ENCODE measurements at places on chromosomes 1 and 21.

DNA sequence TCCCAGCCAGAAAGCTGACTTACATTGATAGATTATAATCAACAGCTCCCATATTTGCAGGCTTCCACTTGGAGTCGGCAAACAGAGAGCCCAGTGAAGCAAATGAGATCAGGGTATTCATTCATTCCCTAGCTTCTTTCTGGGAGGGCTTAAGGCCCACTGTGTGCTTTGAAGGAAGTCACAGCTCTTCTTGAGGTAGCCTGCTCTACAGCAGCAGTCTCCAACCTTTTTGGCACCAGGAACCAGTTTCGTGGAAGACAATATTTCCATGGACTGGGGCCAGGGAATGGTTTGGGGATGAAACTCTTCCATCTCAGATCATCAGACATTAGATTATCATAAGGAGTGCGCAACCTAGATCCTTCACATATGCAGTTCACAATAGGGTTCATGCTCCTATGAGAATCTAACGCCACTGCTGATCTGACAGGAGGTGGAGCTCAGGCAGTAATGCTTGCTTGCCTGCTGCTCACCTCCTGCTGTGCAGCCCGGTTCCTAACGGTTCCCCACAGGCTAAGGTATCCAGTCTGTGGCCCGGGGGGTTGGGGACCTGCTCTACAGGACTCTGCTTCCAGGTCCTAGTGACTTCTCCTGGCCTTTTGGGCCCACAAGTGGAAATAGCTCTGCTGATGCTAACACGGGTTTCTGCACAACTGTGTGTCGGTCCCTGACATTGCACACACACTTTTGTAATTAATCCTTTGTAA, 13.7 kb upstream of the ADAM30 start:
- no peak for DNase-seq

- DNase-seq: no peak
Measured at GRCh38 chr1:162219461-162219860, 150.0 kb downstream of the NOS1AP start.

DNA sequence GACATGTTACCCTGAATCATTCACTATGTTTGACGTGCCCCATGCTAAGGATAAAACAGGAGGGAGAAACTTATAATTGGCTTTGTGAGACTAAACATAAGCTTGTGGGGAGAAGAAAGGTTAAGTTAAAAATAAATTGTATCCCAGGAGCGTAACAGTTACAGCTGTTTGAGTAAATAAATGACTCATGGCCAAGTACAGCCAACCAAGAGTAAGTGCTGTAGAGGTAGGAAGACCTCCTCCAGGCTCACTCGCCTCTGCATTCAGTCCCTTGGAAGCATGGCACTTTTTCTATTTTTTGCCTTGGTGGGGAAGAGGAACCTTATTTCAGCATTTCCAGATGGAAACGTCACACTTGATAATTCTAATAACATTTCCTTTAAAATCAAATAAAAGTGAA, 116.5 kb downstream of the ZP4 start:
- no peak for DNase-seq

GRCh38 chr1:101237229-101237837, 514 bp downstream of the S1PR1 start:
- no peak for DNase-seq

DNA sequence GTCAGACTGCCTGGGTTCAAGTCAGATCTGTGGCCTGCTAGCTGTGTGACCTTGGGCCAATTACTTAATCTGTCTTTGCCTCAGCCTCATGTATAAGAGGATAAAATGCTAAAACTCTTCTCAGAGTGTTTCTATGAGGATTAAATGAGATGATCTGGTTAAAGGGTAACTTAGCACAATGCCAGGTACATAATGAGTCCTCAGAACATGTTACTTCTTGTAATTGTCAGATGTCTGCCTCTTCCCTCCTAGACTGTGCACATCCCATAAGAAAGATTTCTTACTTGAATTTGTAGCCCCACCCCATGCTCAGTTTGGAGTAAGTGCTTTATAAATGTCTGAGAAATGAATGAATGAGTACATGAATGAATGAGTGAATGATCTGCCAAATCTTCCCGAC, 34.6 kb upstream of the HIVEP3 start:
- no peak for DNase-seq

DNA sequence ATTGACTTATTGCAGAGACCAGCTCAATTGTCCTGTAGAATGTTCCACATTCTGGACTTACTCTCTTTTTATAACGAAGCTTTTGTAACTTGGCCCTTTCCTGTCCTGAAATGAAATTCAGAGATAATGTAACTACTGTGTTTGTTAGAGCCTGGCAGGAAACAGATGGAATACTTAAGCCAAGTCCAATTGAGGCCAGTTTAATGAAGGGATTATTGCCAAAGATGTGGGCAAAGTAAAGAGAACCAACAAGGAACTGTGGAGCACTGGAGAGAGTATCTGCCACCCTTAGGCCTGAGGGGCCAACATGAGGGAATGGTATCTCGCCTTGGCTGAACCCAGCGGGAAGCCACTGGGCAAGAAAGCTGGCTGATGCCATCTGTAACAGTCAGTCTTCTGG, 32.9 kb downstream of the MFSD2A start:
- DNase-seq: no peak

GRCh38 chr1:107941531-107941930, 23.4 kb downstream of the VAV3 start:
- DNase-seq: no peak

- no peak for DNase-seq
Measured at GRCh38 chr1:198775606-198776005, 136.8 kb downstream of the PTPRC start.

DNA sequence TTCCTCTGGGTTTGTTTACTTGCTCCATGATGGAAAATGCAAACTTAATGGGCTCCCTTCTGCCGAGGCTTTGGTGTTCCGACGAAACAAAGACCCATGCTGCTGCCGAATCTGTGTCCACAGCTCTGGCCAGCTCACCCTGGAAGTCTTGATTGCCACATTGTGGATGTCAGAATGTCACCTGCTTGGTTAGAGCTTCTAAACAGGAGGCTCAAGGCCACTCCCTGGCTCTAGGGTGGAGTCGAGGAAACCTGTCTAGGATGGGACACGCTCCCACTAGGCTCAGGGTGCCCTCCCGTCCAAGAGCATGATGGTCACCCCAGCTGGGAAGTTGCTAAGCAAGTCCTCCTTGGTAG, 279.3 kb upstream of the VAMP3 start:
- DNase-seq: no peak

DNA sequence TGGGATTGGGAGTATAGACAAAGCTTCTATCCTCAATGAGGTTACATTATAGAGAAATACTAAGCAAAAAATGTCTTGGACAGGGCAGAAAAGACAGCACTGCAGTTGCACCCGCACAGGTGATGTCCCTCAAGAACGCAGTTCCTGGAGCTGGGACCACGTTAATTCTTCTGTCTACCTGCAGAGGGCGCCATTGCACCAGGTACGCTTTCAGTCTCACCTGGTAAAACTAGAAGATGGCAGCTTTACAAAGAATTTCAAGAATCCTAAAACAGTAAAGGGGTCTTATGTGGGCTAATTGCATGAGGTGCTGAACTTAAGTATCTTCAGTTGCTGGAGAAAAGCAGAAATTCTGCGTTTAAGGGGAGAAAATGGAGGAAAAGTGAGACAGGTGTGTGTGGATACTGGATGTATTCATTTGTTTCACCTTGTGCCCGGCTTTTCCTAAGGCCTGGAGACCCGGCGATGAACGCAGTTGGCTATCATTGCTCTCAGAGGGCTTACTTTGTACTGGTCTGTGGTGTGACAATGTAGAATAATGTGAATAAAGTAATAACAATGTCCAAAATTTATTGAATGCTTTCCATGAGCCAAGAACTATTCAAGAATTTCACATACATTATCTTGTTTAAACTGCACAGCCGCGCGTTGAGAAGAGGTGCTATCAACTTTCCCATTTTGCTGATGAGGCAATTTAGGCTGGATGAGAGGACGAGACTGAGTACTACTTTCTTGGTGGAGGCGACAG, 276.3 kb upstream of the GREM2 start:
- DNase-seq: no peak

DNA sequence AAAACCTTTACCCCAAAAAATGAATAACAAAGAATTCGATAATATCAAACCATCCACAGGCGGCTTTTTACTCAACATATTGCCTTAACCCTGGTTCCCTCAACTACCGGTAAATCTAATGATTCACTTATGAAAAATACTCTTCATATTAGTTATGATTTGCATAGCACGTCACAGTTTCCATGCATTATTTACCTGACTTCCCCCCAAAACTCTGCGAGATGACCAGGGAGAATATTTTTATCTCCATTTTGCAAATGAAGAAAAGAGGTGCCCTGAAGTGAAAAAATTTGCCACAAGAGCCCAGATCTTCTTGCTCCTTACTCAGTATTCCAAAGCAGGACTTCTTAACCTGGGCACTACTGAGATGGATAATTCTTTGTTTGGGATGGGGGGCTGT, 2.9 kb downstream of the JAK1 start:
- DNase-seq: no peak

DNA sequence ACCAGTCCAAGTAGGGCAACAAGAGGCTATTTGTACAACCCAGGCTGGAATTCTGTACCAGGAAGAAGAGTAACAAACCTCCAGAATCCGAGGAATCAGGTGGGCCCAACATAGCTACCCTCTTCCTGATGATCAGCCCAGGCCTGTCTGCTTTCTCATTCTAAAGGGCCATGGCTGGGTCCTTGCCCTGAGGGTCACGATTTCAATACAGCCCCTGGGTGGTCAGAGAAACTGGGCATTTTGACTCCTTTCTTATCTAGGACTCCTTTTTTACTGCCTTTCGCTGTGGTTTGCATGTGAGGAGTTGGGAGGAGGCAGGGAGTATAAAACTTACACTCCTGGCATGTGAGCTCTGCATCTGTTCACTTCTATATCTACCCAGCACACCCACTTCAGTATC, 164.9 kb upstream of the COA6 start:
- DNase-seq: no peak

- DNase-seq: no peak
Measured at GRCh38 chr21:45548711-45549491, 6.7 kb upstream of the SLC19A1 start.

- DNase-seq: peak; percentile 9
Measured at GRCh38 chr1:84997667-84998600, 1.0 kb upstream of the MCOLN2 start.

DNA sequence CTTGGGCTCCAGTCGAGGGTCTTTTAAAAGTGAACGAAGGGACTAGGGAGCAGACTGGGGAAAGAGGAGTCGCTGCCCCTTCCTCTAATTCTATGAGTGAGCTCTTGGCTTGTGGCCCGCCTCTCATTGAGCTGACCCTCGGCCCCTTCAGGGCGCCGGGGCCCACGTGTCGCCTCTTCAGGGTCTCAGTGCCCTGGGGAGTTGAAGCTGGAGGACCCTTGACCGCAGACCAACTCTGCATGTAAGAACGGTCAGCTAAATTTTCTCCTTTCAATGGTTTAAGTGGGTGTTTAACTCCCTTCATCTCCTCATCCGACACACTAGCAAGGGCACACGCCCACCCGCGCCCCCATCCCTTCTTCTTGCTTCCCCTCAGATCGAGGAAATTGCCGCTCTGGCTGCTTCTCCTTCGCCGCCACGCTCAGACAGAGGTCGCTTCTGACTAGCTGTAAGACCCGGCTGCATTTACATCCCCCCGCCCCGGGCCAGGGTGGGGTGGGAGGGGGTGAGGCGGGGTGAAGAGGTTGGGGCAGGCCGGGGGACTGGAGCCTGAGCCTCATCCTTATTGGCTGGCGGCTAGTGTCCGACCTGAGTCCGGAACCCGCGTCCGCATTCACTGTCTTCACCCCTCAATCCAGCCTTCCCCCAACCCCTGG, 10.9 kb downstream of the NR5A2 start:
- no peak for DNase-seq

DNA sequence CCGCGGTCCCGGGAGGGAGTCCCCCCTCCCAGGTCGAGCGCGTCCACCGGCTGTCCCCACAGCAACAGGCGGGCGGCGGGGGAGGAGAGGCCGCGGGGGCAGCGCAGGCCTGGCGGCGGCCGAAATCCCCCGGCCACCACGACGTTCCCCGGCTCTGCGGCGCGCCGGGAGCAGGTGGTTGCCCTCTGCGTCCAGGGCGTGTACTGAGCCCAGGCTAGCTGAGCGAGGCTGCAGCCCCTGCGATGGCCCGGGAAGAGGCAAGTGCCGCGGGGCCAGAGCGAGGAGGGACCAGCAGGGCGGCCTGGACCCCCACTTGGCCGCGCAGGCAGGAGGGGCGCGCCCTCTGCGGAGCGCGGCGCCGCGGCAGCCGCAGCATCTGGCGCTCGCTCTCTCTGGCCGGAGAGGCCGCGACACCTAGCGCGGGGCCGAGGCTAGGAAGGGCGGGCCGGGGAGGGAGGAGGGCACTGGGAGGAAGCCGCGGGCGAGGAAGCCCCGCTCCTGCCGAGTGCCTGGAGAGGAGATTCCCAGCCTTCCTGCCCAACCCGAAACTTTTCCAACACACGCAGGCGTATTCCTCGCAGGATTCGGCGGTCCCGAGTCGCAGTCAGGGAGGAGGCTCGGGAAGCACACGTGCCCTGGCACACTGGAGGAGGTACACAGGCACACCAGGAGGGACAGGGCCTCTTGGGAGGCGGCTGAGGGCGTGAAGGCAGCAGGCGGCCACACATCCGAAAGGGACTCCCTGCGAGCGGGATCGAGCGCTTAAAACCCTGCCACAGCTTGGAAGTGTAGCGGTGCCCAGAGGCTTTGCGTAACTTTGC, 4.9 kb upstream of the PROX1 start:
- no peak for DNase-seq

GRCh38 chr1:25033828-25034705, 104.0 kb upstream of the RUNX3 start:
- DNase-seq: no peak

- DNase-seq: peak; percentile 54
Measured at GRCh38 chr1:225454733-225455132, 26.9 kb upstream of the LBR start.

DNA sequence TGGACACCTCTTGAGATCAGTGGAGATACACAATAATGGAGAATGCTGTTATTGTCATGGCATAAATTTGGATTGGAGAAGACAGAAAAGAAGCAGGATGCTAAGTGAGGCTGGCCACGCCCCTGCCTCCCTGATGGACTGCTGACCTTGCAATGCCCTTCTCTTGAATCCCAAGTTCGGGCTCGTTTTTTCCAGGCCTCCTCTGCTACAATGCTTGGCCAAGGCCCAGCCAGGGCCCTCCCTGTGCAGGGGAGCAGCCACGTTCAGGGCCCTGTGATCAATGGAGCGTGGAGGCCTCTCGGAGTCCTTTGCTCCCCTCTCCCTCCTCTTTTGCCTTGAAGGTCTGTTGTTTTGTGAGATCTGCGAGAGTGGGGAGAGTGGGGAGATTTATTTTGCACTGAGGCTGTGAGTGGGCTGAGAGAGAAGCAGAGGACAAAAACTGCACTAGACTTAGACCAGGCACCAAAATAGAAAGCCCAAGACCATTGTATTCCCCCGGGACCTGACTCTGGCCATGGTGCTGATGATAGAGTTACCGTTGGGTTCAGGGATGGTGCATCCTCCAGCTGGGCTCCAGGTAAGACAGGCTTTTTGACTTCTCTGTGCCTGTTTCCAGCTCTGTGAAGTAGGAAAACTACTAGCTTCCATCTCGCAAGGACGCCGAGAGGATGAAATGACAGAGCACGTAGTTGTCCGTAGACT, 268.6 kb downstream of the KAZN start:
- no peak for DNase-seq

- DNase-seq: no peak
Measured at GRCh38 chr1:161743231-161743630, 6.4 kb upstream of the DUSP12 start.

Data from effector memory CD8-positive, alpha-beta T cell (primary cell).